ENCODE measurements at places on chromosomes 2 and 18. TPM values are rescaled to one million over a fixed set of nuclear protein-coding genes. Genes with fewer than 3 reads are reported as not detected.

GRCh38 chr18:59715966-59716369, 18.7 kb upstream of the CCBE1 start:
- DNase-seq = peak; percentile 97

SCN7A gene
- 0.36 TPM for total RNA-seq

DNA sequence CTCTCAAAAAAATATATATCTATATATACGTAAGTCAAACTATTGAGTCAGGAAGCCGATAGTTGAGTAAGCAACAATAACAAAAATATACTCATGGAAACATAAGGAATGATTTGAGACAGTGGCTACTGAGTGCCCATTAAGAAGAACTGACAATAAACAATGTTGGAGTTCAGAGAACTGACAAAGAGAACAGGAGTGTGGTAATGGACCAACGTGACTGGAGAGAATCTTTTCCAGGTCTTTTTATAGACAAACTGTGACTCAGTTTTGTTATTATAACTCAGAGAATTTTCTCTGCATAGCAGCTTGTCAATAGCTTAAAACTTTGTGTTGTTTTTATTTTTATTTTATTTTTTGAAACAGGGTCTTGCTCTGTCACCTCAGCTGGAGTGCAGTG, 4.6 kb upstream of the GALM start:
- no peak for DNase-seq

MRPL53 gene
- 48.0 TPM for total RNA-seq
